WERI-Rb-1 (cell line): ENCODE measurements at places on chromosomes 2 and 18.

DNA sequence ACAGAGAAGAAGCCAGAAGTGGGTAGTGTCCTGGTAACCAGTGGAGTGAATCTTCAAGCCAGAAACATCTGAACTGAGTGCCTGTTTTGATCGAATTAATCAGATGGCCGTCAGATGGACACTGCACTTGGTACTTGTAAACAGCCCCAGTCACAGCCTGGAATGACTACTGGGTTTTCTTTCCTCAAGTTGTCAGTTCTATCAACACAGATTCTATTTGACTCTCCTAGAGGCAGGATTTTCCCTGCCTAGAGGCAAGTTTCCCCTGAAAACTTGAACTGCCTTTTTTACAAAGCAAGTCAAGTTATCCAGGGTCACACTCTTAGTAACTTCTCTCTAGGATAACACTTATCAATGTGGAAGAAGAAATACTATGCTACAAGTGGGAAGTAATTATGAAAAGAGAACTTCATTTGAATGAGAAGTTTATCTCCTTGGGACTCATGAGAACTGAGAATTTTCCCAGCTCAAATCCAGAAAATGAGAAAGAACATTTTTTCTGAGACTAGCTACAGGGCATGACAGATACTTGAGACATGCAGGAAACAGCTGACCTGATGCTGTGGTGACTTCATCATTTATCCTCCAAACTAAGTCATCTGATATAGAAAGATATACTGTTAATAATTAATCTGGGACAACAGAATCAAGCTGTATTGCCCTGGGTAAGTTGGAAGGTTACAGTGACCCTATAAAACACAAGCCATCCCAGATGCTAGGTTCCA, 36.0 kb downstream of the SULT1C2 start:
- DNase-seq, result no peak

DNA sequence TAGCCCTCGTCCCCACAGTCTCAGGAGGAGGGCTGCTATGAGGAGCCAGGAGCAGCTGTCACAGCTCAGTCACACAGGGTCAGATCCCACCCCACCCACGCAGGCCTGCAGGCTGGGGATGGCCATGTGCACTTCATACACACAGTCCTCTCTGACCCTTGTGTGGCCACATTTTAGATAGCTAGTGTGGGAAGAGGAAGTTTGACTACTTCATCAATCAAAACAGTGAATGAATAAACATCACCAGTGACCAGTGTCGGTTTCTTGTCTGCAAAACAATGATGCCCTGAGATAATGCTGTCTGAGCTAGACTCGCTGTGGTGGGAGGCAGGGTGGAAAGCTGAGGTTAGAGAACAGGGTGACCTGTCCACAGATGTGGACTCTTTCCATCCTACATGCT, 107.1 kb downstream of the PIEZO2 start:
- no peak for DNase-seq

DNA sequence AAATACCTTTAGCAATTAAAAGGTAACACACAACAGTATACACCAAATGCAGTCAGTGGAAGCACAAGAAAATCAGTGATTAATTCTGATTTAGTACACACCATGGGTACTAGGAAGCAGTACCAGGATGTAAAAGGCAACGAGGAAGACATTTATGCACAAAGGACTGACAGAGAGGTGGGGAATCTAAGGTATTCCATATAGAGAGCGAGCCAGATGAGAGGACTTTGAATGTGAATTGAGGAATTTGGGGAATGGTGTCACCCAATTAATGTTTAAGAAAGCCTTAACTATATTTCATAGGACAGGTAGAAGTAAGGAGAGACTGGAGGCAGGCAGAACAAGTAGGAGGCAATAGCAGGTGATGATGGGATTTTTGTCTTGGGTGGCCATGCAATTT, 11.7 kb downstream of the CPS1 start:
- DNase-seq, result no peak

- DNase-seq, result no peak
These were observed 45.1 kb downstream of the PROC start for GRCh38 chr2:127463155-127463991.

DNA sequence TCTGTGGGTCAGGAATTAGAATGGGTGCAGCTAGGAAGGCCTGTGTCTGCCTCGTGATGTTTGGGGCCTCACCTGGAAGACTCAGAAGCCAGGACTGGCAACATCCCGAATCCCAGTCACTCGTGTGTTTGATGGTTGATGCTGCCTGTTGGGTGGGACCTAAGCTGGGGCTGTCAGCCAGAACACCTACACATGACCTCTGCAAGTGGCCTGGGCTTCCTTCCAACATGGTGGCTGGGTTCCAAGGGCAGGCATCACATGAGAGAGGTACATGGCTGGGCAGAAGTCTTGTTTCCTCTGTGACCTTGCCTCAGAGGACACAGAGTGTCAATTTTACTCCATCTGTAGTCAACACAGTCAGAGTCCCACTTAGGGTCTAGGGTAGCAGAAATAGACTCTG, 177.8 kb downstream of the GBX2 start:
- no peak for DNase-seq

DNA sequence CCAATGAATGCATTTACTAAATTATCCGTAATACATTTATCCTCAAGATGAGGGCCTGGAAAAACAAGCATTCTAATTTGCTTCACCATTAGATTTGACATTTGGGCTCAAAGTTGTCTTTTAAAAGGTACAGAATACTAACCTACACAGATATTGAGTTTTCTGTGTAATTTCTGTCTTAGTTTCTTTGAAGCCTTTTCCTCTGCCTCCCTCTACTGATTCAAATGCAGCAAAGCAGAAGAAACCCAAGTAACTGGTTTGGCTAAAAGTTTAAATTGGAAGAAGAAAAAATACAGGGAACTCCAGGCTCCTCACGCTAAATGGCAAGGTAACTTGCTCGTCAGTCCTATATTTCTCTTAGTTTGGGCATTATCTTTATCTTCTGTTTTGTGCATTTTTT, 53.3 kb upstream of the SLC5A7 start:
- no peak for DNase-seq
